NCI-H1930 (cell line): ENCODE measurements at places on chromosomes 1 and 21.
A peak's percentile ranks its signal among the peaks of the same experiment; 100 is the strongest.

DNA sequence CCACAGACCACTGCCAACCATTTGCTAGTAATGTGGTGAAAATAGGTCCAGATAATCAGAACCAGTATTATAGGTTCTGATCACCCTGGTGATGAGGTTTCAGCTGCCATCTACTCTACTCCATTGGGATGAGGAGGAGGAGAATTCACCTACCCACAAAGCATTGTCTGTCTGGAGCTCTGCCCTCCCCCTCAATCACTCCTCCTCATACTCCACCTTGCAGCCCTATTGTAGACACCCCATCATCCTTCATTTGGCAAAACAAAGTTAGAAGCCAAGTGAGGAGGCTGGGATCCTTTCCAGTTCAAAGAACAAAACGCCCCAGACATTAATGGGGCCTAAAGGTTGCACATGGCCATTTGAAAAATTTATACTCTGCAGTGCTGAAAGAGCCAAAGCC, 157.4 kb upstream of the L1TD1 start:
- DNase-seq, result no peak

GRCh38 chr1:51627672-51628071, 10.8 kb downstream of the OSBPL9 start:
- DNase-seq, result no peak

GRCh38 chr1:19683351-19683750, 18.7 kb downstream of the HTR6 start:
- no peak for DNase-seq

- DNase-seq, result peak; percentile 17
Observed at GRCh38 chr1:24003331-24003972, 23.3 kb upstream of the SRSF10 start.

- DNase-seq, result no peak
Observed at GRCh38 chr1:70987497-70987896, 60.1 kb downstream of the PTGER3 start.

GRCh38 chr1:154324669-154325582, at the start of gene ATP8B2:
TSS of gene ATP8B2 (plus strand) at chr1:154325525. CDS start at chr1:154328142, 2,617 bp downstream.
- DNase-seq, result peak; percentile 82

GRCh38 chr1:18305182-18305795, 175.4 kb upstream of the KLHDC7A start:
- DNase-seq, result no peak

DNA sequence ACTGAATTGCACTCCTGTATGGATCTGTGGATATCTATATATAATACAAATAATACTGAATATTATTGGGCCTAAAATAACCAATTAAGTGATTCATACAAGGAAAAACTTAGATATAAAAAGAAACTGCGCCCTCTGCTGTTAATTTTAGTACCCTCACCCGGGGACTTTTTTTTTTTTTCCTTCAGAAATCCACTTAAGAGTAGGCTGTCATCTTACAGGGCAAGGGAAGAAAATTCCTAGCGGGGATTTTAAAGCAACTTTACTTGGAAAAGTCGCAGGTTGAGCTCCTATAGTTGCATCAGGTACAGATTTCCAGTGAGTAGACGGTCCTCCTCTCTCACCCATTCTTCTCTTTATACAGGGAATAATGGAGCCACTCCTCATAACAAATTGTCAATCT, 1.3 kb downstream of the NTNG1 start:
- DNase-seq, result peak; percentile 6
